ENCODE measurements at places on chromosomes 5 and 9. TPM values are rescaled to one million over a fixed set of nuclear protein-coding genes. Genes with fewer than 3 reads are reported as not detected.

Gene ABL1
- total RNA-seq: 50.3 TPM

Gene RXRA
- total RNA-seq: 20.5 TPM

Gene COL23A1
- 0.19 TPM for total RNA-seq

Gene IFNA21
- total RNA-seq: not detected

Gene HTR1A
- total RNA-seq: not detected

Gene IFNA7
- total RNA-seq: not detected

Gene ADAMTSL1
- 21.2 TPM for total RNA-seq

Gene ARID3C
- 0.16 TPM for total RNA-seq

Gene GPR21
- not detected for total RNA-seq

DNA sequence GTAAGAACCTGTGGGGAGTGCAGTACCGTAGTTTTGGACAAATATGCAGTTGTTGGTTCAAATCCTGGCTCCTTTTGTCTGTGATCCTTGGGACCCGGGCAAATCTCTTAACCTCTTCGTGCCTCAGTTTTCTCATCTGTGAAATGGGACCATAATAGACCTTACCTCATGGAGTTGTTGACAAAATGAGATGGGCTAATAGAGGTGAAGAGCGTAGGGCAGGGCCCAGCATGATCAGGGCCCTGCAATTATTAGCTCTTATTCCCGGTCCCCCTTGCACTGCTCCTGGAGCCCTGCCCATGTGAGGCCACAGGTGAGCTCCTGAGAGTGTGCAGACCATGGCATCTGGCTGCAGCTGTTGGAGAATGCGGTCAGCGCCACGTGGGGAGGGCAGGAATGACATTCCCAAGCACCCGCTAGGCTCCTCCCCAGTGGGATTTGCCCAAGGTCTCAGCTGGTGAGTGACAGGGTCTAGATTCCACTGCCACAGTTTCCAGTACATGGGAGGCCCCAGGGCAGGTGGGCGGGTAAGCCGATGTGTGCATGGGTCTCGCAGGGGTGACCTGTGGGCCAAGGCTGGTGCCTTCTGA lies 41.0 kb downstream of the NEK6 start:
- DNase-seq: peak; percentile 77

DNA sequence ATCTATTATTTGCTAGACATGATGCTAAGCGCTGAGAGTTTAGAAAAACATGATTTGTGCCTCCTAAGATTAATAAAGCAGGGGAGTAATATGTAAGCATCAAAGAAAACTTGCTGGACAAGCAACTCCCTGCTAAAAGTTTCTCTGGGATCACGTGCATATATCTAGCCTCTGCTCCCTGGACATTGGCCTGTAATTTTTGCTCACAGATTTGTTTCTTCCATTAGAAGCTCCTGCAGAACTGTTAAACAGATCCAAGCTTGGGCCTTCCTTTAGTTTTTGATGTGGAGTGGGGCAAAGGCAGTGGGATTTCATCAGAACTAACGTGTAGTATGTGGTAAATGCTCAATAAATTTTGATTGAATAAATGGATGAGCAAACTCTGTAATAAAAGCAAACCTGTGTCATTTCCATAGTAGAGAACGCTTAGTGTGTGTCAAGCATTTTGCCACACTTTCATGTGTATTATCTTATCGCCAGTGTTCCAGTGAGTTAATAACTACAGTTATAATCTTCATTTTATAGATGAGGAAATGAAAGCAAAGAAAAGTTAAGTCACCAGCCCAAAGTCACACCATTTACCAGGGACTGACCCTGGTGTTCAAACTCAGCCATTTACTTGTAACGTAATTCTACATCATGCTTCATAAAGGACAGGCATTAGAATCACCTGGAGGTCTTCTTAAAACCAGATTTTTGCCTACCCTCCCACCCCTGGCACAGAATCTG lies 100.3 kb downstream of the PCSK5 start:
- no peak for DNase-seq

DNA sequence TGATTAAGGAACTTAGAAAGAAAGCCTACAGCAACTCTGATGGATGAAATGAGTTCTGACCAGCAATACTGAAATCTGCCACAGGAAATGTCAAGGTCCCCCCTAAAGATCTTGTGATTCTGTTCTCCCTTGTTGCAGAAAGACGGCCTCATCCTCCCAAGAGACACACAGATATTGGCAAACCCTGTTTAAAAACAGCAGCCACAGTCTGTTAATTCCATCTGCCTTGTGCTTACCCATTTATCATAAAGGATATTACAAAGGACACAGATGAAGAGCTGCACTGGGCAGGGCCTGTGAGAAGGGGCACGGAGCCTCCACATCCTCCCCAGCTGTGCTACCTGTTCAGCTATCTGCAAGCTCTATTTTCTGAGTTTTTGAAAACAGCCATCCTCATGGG lies 15.2 kb downstream of the RAPGEF1 start:
- DNase-seq: no peak

GRCh38 chr5:58462623-58463230 lies 2.8 kb upstream of the PLK2 start:
- DNase-seq: peak; percentile 80

- no peak for DNase-seq
These were observed 574.1 kb downstream of the PSAT1 start for GRCh38 chr9:78871086-78871451.

DNA sequence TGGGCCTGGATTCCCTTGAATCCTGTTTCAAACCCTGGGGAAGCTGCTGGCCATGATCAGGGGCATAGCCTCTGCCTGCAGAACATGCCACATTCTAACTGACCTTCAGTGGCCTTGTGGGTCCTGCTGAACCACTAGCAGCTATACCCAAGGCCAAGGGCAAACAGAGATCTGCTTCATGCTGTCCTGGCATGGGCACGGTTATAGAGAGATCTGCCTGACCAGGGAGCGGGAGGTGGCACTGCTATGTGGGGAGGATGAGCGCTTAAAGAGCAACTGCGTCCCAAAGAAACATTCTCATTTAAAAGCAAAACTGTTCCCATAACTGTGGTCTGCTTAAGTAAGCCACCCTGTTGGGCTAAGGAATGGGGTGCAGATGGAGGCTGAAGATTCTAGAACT lies 36.5 kb upstream of the SYNPO start:
- no peak for DNase-seq

DNA sequence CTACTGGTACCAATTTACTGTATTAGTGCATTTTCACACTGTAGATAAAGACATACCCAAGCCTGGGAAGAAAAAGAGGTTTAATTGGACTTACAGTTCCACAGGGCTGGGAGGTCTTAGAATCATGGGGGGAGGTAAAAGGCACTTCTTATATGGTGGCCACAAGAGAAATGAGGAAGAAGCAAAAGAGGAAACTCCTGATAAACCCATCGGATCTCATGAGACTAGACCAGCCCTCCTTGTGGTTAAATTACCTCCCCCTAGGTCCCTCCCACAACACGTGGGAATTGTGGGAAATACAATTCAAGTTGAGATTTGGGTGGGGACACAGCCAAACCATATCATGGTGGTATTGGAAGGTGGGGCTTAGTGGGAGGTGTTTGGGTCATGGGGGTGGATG lies 56.5 kb upstream of the SPDL1 start:
- no peak for DNase-seq

- DNase-seq: no peak
These were observed 316.7 kb upstream of the SLC30A5 start for GRCh38 chr5:68777135-68777534.

- no peak for DNase-seq
These were observed 2.3 kb downstream of the NMRK1 start for GRCh38 chr9:75085640-75086039.

DNA sequence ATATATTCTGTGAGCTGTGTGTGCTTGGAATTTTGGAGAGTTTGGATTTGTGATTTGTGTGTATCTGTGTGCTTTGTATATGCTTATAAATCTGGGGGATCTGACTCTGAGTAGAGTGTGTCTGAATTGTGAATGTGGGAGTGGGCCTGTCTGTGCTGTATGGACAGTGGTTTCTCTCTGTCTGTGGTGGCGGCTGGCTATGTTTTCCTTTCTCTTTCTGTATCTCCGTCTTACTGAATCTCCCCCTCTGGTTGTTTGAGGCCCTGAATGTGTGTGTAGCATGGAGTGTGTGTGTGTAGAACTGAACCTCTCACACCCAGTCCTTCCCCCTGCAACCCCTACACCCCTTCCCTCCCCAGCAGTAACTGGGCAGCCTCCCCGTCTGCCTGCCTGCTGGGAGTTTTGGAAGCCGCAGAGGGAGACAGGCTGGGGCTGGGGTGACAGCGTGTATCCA lies 4.7 kb downstream of the CXXC5 start:
- DNase-seq: peak; percentile 51

- DNase-seq: no peak
These were observed 698.6 kb downstream of the PTPRD start for GRCh38 chr9:9914174-9914573.

DNA sequence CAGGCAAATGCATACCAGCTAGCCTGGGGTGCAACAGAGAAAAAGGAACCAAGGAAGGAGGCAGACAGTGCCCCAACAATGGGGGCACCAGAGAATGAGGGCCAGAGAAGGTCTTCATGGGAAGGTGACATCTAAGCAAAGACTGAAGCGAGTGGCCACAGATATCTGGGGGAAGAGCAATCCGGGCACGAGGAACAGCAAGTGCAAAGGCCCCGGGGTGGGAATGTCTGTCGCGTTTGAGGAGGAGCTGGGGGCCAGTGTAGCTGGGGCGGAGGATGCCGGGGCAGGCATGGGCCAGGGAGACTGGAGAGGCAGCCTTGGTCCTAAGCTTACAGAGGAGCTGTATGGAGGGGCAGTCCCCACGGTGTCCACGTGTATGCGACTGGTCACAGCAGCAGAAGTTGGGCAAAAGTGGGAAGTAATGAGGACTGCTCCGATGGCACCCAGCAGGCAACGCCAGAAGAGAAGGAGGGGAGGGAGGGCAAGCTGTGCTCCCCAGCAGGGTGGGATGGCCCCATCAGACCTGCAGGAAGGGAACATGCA lies 19.1 kb downstream of the EEIG1 start:
- no peak for DNase-seq

DNA sequence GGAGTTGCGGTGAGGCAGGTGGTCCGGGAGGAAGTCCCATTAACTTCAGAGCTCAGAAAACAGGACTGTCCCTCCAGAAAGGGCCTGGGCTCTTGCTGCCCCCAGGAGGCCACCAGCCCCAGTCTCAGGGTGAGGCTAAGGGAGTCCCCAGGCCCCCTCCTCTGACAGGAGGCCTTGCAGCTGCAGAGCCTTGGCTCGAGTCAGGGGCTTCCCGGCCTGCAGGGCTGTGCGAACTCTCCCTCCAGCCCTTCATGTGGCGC lies 3.2 kb upstream of the STPG3 start:
- no peak for DNase-seq

GRCh38 chr9:124267271-124267807 lies 9.6 kb downstream of the NEK6 start:
- DNase-seq: peak; percentile 96

DNA sequence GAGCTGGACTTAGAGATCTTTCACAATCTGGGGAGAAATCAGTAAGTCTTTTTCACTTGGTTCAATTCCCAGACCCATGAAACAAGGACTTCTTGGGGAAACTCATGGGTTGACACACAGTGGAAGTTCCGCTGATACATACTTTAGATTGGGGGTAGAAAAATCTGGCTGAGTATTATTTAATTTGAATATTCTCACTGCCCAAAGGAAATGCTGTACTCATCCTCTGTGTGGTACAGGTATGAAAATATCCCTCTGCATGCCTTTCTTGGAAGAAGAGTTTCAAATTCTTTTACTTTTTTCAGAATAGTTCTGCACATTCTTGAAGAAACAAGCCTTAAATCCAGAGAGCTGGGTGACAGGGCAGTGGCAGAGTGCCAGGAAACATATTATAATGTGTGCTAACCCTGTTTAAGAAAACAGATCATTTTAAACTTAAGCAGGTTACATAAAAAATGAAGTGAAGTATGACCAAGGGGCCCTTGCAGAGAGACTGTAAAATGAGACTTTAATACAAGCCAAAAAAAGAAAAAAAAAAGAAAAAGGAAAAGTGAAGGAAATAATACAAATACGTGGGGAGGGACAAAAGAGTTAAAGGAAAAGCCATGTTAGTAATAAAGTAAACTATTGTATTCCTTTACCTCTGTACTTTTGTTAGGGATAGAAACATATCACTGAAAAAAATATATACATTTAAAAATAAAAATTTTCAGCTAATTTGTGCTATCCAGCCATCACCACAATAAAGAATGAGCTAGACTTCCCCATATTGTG lies 173.4 kb upstream of the NR3C1 start:
- peak; percentile 23 for DNase-seq

DNA sequence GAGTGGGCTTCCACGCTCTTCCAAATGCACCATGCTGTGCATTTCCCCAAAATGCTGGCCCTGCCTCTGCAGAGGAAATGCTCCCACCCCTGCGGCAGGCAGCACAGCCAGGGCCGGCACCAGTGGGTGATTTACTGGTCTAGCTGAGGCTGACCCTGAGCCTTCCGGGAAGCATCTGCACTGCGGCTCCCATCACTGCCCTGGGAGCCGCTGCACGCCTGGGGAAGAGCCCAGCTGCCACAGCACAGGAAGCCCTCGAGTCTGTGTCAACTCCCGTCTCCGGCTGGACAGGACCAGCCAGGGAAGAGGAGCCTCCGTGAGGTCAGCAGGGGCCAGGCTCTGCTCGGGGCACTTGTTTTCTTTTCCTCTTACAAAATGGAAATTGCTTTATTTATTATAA lies 25.1 kb upstream of the EEIG1 start:
- peak; percentile 40 for DNase-seq

DNA sequence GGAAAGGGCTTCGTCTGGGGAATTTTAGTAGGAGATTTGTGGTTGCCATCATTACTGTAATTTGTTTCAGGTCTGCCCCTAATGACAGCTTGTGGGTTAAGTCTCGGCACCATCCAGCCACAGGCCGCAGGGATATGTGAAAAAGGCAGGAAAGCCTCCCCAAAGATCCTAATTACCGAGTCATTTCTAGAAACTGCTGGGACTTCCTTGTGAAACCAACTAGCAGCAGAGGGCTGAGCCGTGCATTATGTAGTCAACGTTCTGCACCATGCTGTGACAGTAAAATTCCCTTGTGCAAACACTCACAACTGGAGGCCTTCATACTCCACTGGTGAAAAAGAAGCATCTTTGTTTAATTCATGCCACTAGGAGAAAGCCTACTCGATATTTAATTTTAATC lies 230.3 kb downstream of the MPDZ start:
- DNase-seq: no peak

All from myocyte (in vitro differentiated cells).